ENCODE measurements at places on chromosomes 12 and 14.

GRCh38 chr12:46635818-46636217 lies 190.0 kb downstream of the SLC38A4 start:
- DNase-seq = no peak

- no peak for DNase-seq
These were observed 35.7 kb downstream of the CNTN1 start for GRCh38 chr12:40727774-40728483.

DNA sequence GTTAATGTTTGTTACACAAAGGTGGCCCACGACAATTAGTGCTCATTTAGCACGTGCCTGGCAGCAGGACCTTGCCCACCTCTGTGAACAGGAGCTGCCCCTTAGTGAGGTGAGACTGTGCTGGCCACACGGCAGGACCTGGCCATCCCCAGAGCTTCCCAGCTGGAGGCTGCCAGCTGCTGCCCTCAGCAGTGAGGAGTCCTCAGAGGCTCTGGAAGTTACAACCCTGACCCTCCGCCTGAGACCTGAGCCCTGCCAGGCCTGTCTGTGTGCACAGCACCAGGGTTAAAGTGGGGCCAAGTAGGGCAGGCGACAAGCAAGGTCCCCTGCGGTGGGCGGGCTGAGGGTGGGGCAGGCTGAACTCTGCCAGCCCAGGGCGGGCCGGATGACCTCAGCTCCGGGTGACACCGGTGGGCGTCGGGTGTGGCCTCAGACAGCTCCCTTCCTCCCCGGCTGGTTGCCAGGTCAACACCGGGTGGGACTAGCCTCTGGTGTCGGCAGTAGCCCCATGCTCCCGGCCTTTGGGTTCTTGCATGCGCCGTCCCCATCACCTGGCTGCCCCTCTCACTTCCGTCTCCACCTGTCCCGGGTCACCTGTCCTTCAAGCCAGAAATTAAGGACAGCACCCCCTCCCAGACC lies 9.2 kb upstream of the LBHD2 start:
- DNase-seq = no peak

DNA sequence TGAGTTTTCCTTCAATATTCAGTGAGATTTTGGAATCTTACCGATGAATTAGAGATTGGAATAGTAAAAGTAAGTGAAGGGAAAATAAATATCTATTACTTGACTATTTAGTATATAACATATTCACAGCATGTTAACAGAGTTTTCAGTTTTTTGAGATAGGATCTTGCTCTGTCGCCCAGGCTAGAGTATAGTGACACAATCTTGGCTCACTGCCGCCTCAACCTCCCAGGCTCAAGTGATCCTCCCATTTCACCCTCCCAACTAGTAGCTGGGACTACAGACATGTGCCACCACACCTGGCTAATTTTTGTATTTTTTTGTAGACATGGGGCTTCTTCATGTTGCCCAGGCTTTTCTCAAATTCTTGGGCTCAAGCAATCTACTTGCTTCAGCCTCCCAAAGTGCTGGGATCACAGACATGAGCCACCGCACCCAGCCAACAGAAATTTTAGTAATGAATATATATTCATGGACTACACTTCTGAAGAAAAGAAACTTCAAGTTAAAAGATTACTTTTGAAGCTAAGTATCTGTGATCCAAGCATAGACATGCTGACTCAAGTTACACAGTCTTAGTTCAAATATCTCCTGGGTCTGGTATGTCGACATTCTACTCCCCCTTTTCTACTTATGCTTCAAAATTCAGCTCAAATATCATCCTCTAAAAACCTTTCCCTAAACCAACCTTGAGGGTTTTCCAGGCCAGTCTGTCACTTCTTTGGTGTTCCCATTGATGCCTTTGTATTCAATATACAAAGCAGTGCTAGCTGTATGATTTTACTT lies 13.8 kb downstream of the UBE2N start:
- DNase-seq = no peak

GRCh38 chr14:89415159-89415558 lies 1.9 kb downstream of the FOXN3 start:
- no peak for DNase-seq

- no peak for DNase-seq
These were observed 23.3 kb downstream of the SLC38A2 start for GRCh38 chr12:46349253-46349652.

- no peak for DNase-seq
These were observed 101.9 kb upstream of the RTL1 start for GRCh38 chr14:101005447-101005846.

DNA sequence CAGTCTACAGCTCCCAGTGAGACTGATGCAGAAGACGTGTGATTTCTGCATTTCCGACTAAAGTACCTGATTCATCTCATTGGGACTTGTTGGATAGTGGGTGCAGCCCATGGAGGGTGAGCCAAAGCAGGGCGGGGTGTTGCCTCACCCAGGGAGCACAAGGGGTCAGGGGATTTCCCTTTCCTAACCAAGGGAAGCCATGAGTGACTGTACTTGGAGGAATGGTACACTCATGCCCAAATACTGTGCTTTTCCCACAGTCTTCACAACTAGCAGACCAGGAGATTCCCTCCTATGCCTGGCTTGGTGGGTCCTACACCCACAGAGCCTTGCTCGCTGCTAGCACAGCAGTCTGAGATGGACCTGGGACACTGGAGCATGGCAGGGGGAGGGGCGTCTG lies 21.0 kb upstream of the ABCC9 start:
- DNase-seq = no peak

- no peak for DNase-seq
These were observed 82.9 kb upstream of the DYNC1H1 start for GRCh38 chr14:101881426-101881825.

DNA sequence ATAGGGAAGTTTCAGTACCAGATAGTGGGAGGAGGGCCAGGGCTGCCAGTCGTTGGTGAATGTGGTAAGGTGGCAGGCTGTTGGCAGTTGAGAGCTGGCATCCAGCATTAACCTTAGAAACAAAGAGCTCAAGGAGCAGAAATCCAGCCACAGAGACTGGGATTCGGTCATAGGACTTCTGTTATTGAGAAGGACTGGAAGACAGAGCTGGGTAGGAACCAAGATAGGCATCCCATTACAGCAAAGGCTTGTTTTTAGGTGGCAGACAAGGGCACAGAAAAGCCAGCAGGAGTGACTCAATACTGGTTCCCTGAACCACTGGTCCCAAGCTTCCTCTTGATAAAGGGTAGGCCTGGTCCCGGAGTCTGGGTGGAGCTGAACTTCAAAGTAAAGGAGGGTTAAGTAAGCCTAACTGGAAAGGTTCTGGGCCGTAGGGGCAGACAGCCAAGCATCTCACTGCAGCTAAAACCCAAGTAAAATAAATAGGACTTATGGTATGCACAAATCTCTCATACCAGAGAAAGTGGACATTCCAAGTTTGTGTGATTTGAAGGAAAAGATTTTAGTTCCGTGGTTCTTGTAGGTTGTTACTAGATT lies 147.9 kb downstream of the ETV6 start:
- no peak for DNase-seq

GRCh38 chr14:93018366-93018765 lies 95.4 kb downstream of the CHGA start:
- DNase-seq = no peak

DNA sequence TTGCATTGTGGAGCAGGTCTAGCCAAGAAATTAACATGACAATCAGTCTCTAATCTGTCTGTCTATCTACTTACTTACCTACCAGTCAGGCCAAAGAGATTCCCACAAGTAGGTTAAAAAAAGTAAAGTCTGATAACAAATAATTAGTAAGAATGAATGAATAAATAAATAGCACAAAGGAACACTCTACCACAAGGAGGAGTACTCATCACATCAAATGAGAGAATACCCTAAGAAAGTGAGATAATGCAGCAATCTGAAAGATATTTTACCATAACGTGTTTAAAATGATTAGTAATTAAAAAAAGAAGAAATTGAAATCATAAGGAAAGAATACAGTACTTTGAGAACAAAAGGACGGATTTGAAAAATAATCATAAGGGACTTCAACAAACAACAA lies 187.2 kb downstream of the SYNE2 start:
- DNase-seq = no peak

- no peak for DNase-seq
These were observed 248.4 kb upstream of the CCDC196 start for GRCh38 chr14:66237741-66238140.

- no peak for DNase-seq
These were observed 160.2 kb upstream of the LMNTD1 start for GRCh38 chr12:25713264-25713663.

DNA sequence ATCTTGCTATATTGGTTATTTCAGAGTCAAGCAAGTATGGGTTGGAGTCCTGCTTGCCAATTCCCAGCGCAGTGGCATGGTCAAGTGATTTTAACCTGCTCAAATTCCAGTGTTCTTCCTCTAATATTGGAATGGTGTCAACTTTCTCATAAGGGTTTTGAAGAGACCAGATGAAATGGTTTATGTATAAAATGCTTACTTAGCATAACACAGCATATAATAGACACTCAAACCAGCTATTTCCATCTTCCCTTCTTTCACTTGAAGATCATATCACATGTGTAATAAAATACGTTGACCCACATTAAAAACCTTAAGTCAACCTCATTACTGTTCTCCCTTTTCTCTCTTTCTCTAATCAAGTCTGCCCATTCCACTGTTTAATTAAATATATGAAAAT lies 144.0 kb downstream of the NAV3 start:
- no peak for DNase-seq

GRCh38 chr12:102376781-102377180 lies 103.6 kb downstream of the IGF1 start:
- no peak for DNase-seq

DNA sequence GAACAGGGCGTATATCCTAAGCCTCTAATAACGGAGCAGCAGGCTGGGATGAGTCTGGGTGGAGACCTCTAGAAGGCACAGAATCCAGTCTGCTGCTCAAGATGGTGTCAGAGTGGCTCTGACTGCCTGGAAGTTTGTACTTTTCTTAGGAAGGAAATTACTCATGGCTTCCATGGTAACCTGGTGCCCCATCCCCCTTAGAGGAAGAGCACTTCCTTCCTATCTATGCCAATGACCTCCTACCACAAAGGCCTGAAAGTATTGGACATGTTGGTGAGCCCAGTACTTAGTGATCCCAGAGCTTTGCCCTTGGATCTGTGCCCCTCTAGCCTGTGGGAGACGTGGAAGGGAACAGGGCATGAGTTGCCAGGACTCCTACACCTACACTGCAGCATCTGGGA lies 1.5 kb downstream of the BATF start:
- DNase-seq = no peak

GRCh38 chr14:88016768-88017167 lies 11.8 kb downstream of the GPR65 start:
- DNase-seq = no peak

DNA sequence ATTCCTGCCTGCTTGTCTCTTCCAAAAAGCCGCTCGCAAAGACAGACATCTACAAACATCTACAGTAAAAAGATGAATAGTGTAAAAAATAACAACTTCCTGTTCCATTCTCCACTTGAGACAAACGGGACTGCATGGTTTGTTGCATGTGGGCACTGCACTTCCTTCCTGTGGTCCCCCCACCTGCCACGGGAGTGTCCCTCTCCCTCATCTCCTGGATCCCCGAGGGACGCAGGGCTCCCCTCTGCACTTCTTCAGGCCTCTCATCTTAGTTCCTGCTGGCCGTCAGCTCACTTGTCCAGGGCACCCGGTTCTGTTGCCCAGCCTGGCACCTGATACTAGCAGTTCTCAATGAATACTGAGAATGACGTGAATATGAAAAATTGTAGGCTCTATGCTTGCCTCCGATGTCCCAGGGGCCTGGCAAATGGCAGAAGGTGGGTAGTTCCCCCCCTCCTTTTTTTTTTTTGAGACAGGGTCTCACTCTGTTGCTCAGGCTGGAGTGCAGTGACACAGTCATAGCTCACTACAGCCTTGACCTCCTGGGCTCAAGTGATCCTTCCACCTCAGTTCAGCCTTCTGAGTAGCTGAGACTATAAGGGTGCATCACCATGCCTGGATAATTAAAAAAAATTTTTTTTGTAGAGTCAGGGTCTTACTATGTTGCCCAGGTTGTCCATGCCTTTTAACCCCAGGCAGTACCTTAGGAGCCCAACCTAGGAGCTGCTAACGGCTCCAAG lies 3.5 kb upstream of the KLC1 start:
- peak; percentile 31 for DNase-seq

DNA sequence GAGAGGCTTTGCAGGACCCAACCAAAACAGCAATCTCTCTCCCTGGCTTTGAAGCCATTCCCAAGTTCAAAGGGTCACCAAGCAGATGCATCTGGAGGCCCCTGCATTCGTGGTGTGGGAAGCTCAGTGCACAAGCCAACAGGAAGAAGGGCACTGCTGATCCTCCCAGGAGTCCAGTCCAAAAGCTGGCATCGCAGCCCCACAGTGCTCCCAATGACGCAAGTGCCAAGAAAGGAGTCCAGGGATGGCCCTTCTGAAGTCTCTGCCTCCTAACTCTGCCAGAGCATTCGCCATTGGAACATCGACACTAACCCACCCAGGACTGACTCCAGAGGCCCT lies 25.1 kb downstream of the PXN start:
- no peak for DNase-seq

- no peak for DNase-seq
These were observed 314.5 kb upstream of the LMO3 start for GRCh38 chr12:16920451-16920850.

DNA sequence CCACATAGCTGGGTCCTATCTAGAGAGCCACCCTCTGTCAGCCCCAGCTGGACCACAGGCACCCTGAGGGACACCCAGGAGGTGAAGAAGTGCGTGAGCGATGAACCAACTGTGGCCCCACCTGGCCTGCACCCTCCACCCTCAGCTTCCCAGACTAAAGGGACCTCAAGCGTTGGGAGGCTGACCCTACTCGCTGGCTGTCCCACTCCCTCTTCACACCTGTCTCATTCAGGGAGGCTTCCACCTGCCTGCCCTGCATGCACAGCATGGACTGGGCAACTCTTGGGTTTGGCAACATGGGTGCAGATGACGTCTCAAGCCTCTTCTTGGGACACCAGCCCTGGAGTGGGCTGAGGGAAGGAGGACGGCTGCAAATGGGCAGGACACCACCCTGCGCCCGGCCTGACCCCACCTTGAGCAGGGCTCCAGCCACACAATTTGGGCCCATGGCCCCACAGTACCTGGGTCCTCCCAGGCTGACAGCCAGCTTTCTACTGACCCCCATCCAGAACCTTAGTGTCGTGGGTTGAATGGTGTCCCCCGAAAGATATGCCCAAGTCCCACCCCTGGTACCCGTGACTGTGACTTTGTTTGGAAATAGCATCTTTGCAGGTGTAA lies 2.1 kb downstream of the TMEM179 start:
- DNase-seq = no peak

All from activated effector memory CD4-positive, alpha-beta T cell treated with Interleukin-2 at 50 U/mL for 16 hours (primary cell).